SJCRH30 (cell line): ENCODE measurements at places on chromosomes 7 and 10.

DNA sequence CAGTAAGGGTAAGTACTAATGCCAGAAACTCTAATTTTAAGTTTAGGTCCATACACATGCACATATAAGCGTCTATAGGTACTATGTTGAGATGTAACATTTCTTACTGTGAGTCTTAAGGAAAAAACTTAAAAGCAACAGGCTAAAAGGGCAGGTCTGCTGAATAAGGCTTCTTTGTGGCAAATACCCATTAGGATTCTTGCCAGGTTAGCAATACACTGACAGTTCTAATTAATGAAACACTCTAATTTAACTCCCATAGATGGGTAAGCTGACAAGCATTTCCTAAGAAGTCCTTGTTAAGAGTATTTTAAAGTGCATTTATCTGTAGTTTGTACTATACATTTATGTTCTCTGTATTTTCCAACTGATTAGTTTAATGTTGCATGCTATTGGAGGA, 14.0 kb downstream of the SCRN1 start:
- no peak for DNase-seq

DNA sequence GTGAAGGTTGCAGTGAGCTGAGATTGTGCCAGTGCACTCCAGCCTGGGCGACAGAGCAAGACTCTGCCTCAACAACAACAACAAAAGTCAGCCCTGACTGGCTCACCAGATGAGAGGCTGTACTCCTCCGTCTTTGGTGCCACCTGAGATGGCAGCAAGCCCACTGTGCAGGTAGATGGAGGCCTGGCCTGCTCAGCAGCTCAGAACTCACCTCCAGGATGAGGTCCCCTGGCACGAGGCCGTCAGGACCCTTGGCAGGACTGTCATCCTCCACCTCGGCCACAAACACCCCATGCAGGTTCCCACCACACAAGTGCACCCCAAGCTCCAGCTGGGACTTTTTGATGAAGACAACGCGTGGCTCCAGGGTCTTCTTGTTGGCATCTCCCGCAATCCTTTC, 117.2 kb downstream of the DLG5 start:
- DNase-seq = no peak

DNA sequence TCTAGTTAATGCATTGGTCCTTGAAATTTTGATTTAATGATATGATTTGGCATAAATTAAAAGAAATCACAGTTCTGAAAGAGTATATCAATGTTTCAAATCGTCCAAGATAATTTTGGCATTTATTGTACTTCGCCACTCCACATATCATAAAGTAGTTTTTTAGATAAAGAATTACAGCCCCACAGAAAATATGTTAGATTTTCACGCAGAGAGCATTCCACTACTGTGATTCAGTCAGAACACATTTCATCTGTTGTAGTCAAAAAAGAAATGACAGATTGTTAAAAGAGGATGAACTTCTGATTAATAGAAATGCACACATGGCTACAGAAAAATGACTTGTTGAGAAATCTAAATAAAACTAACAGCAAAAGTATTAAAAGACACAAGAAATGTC, 1063.5 kb upstream of the LRRN3 start:
- no peak for DNase-seq

DNA sequence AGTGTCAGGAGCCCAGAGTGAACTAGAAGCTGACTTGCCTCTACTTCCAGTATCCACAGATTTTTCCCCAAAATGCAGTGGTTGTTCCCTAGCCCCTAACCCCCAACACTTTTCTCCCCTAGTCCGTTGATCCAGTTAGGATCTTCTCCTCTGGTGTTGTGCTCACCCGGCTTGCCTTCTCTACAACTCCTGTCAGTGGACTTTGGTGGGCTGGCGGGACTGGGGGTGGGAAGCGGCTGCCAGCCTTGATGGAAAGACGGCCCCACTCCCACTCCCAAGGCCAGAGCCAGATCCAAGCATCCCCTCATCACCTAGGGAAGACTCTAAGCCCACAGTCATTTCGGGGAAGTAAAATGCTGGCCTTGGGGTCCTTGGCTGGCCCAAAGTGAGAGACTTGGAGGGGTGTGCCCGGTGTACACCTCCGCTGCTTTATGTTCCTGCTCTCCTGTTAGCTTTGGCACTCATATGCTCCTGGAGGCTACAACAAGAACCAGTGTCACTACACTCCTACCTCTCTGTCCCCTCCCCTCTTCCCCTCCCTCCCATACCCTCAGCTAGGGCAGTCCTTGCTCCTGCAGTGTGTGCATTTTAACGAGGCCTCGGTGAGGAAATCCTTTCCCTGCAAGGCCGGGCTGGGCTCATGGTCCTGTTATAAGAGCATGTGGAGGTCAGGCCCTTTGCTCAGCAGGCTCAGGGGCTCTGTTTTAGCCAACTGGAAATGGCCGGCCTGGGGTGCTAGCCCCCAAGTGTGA, 930 bp upstream of the HOXA10 start:
- no peak for DNase-seq

- DNase-seq = peak; percentile 38
Measured at GRCh38 chr10:110803830-110804338, 67.8 kb upstream of the PDCD4 start.

- DNase-seq = peak; percentile 19
Measured at GRCh38 chr10:70477661-70478162, 855 bp upstream of the PALD1 start.

DNA sequence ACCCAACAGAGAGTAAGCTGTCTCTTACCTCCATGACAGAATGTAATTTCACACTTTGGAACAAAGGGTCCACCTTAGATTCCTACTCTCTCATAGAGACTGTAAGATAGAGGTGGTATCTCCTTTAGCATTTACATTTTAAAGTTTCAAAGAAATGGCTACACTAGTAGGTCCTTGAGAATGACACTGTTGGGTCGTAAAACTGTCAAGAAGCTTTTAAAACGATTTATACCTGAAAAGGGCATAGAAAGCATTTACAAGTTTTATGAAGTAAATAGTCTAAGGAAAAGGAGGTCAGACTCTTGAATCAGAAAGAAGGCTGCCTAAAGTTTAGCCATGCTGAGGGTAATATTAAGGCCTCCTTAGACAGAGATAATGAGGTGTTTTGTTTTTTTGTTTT, 1212.4 kb upstream of the PHF14 start:
- no peak for DNase-seq

- DNase-seq = no peak
Measured at GRCh38 chr7:122304996-122305421, 459 bp upstream of the FEZF1 start.
